Esophagus muscularis mucosa (tissue), 4 donors: ENCODE measurements at places on chromosomes 5 and 9. TPM values are rescaled to one million over a fixed set of nuclear protein-coding genes. Genes with fewer than 3 reads are reported as not detected.

Gene ADAMTS16
- total RNA-seq = not detected

Gene FOXI1
- not detected for total RNA-seq

Gene MYO10
- total RNA-seq = 9.3 TPM

Gene GLDC
- not detected for total RNA-seq

Gene PCA3
- under 0.01 TPM for total RNA-seq

Gene LECT2
- not detected for total RNA-seq

Gene IPO11
- 18.4 TPM for total RNA-seq

Gene SLC6A19
- total RNA-seq = not detected

Gene GAPT
- total RNA-seq = not detected

Gene NDST1
- 57.2 TPM for total RNA-seq

Gene CXCL14
- 3.2 TPM for total RNA-seq

GRCh38 chr9:113622600-113623400 is 159.3 kb downstream of the RGS3 start:
- H3K4me3 ChIP-seq = no peak overlapping the region
- no peaks in the 10 kb centered on the region for H3K36me3 ChIP-seq
- H3K27me3 ChIP-seq = no peaks in the 10 kb centered on the region
- no peak for DNase-seq
- H3K27ac ChIP-seq = no peak overlapping the region

- H3K27ac ChIP-seq = peak overlapping the region; percentile 99
- no peak for DNase-seq
- peaks cover 70% of the 10 kb centered on the region for H3K4me1 ChIP-seq
- H3K27me3 ChIP-seq = no peaks in the 10 kb centered on the region
- H3K36me3 ChIP-seq = no peaks in the 10 kb centered on the region
- H3K4me3 ChIP-seq = peak overlapping the region; percentile 91
Observed at GRCh38 chr9:33817327-33818166, 587 bp downstream of the UBE2R2 start.

- DNase-seq = no peak
- H3K4me3 ChIP-seq = no peak overlapping the region
Observed at GRCh38 chr9:72996114-72996513, 43.3 kb upstream of the ALDH1A1 start.

- peaks cover 80% of the 10 kb centered on the region for H3K4me1 ChIP-seq
- DNase-seq = no peak
- no peak overlapping the region for H3K4me3 ChIP-seq
- no peaks in the 10 kb centered on the region for H3K27me3 ChIP-seq
- peaks cover 25% of the 10 kb centered on the region for H3K36me3 ChIP-seq
Observed at GRCh38 chr9:92617951-92618510, 51.9 kb downstream of the IPPK start.

GRCh38 chr9:114060070-114060469 is 18.0 kb downstream of the AMBP start:
- peaks cover 4% of the 10 kb centered on the region for H3K4me1 ChIP-seq
- no peak for DNase-seq
- H3K27me3 ChIP-seq = no peaks in the 10 kb centered on the region
- no peak overlapping the region for H3K4me3 ChIP-seq
- no peak overlapping the region for H3K27ac ChIP-seq

- peak overlapping the region; percentile 62 for H3K27ac ChIP-seq
- H3K27me3 ChIP-seq = no peaks in the 10 kb centered on the region
- H3K4me1 ChIP-seq = peaks cover 38% of the 10 kb centered on the region
- no peaks in the 10 kb centered on the region for H3K36me3 ChIP-seq
Observed at GRCh38 chr9:121698627-121699570, 47.5 kb downstream of the DAB2IP start.

GRCh38 chr9:78406933-78407332 is 110.0 kb downstream of the PSAT1 start:
- no peaks in the 10 kb centered on the region for H3K27me3 ChIP-seq
- no peaks in the 10 kb centered on the region for H3K36me3 ChIP-seq
- H3K27ac ChIP-seq = no peak overlapping the region

GRCh38 chr5:39093352-39093751 is 19.2 kb upstream of the RICTOR start:
- H3K27me3 ChIP-seq = no peaks in the 10 kb centered on the region
- H3K36me3 ChIP-seq = no peaks in the 10 kb centered on the region
- no peak for DNase-seq
- H3K4me1 ChIP-seq = peaks cover 6% of the 10 kb centered on the region
- H3K27ac ChIP-seq = no peak overlapping the region
- no peak overlapping the region for H3K4me3 ChIP-seq

DNA sequence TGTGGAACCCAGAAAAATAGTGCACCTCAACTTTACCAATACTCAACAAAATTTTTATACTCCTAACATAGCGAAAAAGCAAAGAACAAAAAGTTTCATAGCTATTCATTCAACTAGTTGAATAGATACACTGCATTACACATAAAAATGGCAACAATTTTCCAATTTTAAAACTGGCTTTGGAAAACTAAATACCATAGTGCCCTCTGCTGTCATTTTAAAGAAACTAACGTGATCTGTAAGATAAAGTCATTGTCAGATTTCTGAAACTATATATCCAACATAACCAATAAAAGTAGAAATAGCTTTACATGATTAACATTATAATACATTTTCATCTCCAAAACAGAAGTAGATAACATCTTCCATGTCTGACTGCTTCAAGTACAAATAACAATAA is 31.6 kb downstream of the DTWD2 start:
- H3K27ac ChIP-seq = no peak overlapping the region
- no peaks in the 10 kb centered on the region for H3K36me3 ChIP-seq
- no peak overlapping the region for H3K4me3 ChIP-seq
- no peaks in the 10 kb centered on the region for H3K4me1 ChIP-seq
- no peak for DNase-seq
- no peaks in the 10 kb centered on the region for H3K27me3 ChIP-seq

DNA sequence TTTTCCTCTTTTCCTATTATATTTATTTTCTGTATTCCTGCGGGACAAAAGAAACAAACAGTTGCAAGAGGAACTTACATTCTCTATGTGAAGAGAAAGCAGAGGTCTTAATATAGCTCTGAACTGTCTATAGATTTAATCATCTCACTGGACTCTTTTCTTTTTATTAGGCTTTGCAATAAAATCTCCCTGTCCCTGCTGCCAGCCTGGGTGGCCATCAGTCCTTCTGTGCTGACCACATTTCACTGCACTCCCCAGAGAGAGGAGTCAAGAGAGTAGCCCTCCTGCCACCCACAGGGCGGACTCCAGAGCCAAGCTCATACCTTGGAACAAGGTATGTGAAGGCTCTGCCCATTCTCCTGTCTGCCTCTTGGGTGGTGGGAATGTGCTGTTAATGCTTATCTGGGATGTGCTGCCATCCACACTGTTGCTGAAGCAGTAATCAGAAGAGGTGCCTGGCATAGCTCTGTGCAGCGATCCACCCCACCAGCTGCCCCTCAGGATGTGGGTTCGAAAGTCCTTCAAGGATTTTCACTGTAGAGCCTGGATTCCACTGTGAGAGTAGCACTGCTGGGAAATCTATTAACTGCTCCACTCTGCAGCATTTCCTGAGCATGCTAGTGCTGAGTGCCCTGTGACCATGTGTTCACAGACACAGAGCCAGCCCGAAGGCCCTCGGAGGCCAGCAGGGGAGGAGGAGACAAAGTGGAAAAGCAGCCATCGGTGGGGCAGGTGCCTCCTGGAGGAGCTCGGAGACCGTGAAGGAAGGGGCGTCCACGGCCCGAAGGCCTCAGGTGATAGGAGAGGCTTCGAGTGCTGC is 334.6 kb downstream of the MED10 start:
- H3K36me3 ChIP-seq = no peaks in the 10 kb centered on the region
- peak; percentile 60 for DNase-seq
- no peak overlapping the region for H3K27ac ChIP-seq
- H3K4me3 ChIP-seq = no peak overlapping the region
- H3K27me3 ChIP-seq = no peaks in the 10 kb centered on the region

DNA sequence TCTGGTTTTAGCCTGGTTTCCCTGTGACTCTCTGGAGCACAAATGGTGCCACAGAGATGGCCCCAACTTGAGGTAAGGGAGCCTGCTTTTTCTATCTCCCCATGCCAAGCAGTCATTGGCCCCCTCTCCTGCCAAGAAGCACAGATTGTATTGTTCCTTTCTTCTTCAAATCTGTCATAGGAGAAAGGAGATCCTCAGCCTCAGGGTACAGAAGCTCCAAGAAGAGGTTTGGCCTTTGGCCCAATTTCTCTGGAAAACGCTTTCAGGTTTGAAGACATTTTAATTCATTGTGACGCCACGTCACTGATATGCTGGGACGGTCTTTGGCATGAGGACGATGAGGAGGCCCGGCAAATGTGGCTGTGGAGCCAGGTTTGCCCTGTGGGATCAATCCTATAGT is 29.2 kb upstream of the PANK3 start:
- H3K27ac ChIP-seq = no peak overlapping the region
- H3K27me3 ChIP-seq = no peaks in the 10 kb centered on the region
- no peak for DNase-seq
- H3K4me3 ChIP-seq = no peak overlapping the region
- H3K4me1 ChIP-seq = no peaks in the 10 kb centered on the region
- H3K36me3 ChIP-seq = no peaks in the 10 kb centered on the region

- H3K27me3 ChIP-seq = no peaks in the 10 kb centered on the region
- H3K4me3 ChIP-seq = no peak overlapping the region
- H3K36me3 ChIP-seq = no peaks in the 10 kb centered on the region
- no peak overlapping the region for H3K27ac ChIP-seq
Observed at GRCh38 chr5:16072616-16073015, 107.0 kb downstream of the MARCHF11 start.

- H3K4me3 ChIP-seq = no peak overlapping the region
- no peak for DNase-seq
- H3K27ac ChIP-seq = no peak overlapping the region
Observed at GRCh38 chr9:115296831-115297565, 179.0 kb upstream of the TNC start.

GRCh38 chr5:134103998-134104654 is 10.4 kb upstream of the TCF7 start:
- no peak overlapping the region for H3K4me3 ChIP-seq
- no peaks in the 10 kb centered on the region for H3K27me3 ChIP-seq
- H3K27ac ChIP-seq = no peak overlapping the region
- peaks cover 11% of the 10 kb centered on the region for H3K4me1 ChIP-seq

GRCh38 chr5:127028822-127029457 is 1.4 kb downstream of the MARCHF3 start:
- H3K4me1 ChIP-seq = peaks cover 20% of the 10 kb centered on the region
- DNase-seq = no peak
- H3K27me3 ChIP-seq = no peaks in the 10 kb centered on the region
- no peak overlapping the region for H3K27ac ChIP-seq
- peak overlapping the region; percentile 82 for H3K4me3 ChIP-seq

GRCh38 chr9:70043689-70044489 is at the start of gene MAMDC2:
MAMDC2 (plus strand) TSS chr9:70043848; CDS start chr9:70044198, 350 bp downstream.
- H3K4me1 ChIP-seq = peaks cover 81% of the 10 kb centered on the region
- H3K27ac ChIP-seq = peak within 1 kb of the TSS; percentile 94
- H3K36me3 ChIP-seq = peaks cover 5% of the 10 kb centered on the region
- peak; percentile 92 for DNase-seq

DNA sequence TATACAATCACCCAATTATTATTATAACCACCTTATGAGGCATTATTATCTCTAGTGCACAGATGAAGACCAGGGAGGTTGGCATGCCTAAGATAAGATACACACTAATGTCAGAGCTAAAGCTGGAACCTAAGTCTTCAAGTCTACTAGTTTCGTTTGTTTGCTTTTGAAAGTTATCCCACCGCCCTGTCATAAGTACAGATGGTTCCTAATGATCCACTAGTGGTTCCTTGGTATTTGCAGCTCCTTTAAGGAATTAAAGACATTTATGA is 14.1 kb downstream of the NDUFA8 start:
- no peaks in the 10 kb centered on the region for H3K27me3 ChIP-seq
- H3K4me1 ChIP-seq = no peaks in the 10 kb centered on the region
- H3K27ac ChIP-seq = no peak overlapping the region
- no peak for DNase-seq
- H3K36me3 ChIP-seq = peaks cover 83% of the 10 kb centered on the region

- H3K4me3 ChIP-seq = no peak overlapping the region
- DNase-seq = no peak
- no peaks in the 10 kb centered on the region for H3K4me1 ChIP-seq
- no peaks in the 10 kb centered on the region for H3K27me3 ChIP-seq
- H3K27ac ChIP-seq = no peak overlapping the region
- no peaks in the 10 kb centered on the region for H3K36me3 ChIP-seq
Observed at GRCh38 chr9:105541838-105542237, 16.1 kb upstream of the FKTN start.

- H3K27ac ChIP-seq = no peak overlapping the region
- no peaks in the 10 kb centered on the region for H3K36me3 ChIP-seq
- H3K27me3 ChIP-seq = no peaks in the 10 kb centered on the region
- no peak for DNase-seq
- H3K4me3 ChIP-seq = no peak overlapping the region
Observed at GRCh38 chr9:78606001-78606379, 309.1 kb downstream of the PSAT1 start.

- H3K4me3 ChIP-seq = no peak overlapping the region
- H3K27ac ChIP-seq = no peak overlapping the region
- peaks cover 7% of the 10 kb centered on the region for H3K4me1 ChIP-seq
- no peaks in the 10 kb centered on the region for H3K27me3 ChIP-seq
- no peak for DNase-seq
Observed at GRCh38 chr9:18502546-18502945, 28.6 kb downstream of the ADAMTSL1 start.

GRCh38 chr5:96124589-96124988 is 162.9 kb upstream of the ELL2 start:
- no peaks in the 10 kb centered on the region for H3K36me3 ChIP-seq
- no peaks in the 10 kb centered on the region for H3K27me3 ChIP-seq
- H3K4me3 ChIP-seq = no peak overlapping the region
- H3K27ac ChIP-seq = no peak overlapping the region
- H3K4me1 ChIP-seq = peaks cover 33% of the 10 kb centered on the region

- H3K27me3 ChIP-seq = no peaks in the 10 kb centered on the region
- H3K4me3 ChIP-seq = no peak overlapping the region
- no peak overlapping the region for H3K27ac ChIP-seq
- no peaks in the 10 kb centered on the region for H3K4me1 ChIP-seq
Observed at GRCh38 chr5:163821142-163821541, 315.7 kb downstream of the MAT2B start.

DNA sequence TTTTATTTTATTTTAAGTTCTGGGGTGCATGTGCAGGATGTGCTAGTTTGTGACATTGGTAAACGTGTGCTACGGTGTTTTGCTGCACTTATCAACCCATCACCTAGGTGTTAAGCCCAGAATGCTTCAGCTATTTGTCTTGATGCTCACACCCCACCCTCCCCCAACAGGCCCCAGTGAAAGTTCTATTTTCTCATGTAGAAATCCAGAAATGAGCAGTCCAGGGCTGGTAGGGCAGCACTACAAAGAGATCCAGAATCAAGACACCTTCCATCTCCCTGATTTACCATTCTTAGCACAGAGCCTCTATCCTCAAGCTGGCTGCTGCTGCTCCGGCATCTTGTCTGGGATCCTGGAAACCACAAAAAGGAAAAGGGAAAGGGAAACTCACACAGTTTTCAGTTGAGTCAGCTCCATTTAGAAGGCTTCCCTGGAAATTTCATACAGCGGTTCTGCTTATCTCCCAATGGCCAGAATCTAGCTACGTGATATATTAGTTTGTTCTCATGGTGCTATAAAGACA is 85.4 kb upstream of the SMARCA2 start:
- H3K4me3 ChIP-seq = no peak overlapping the region
- no peaks in the 10 kb centered on the region for H3K36me3 ChIP-seq
- H3K27me3 ChIP-seq = no peaks in the 10 kb centered on the region
- no peak for DNase-seq

- no peak overlapping the region for H3K4me3 ChIP-seq
- H3K27me3 ChIP-seq = no peaks in the 10 kb centered on the region
- no peak overlapping the region for H3K27ac ChIP-seq
- no peak for DNase-seq
Observed at GRCh38 chr5:162484095-162484494, 416.5 kb downstream of the GABRG2 start.
